CD8-positive, alpha-beta memory T cell (primary cell): ENCODE measurements at places on chromosomes 1 and 21. TPM values are rescaled to one million over a fixed set of nuclear protein-coding genes. Genes with fewer than 3 reads are reported as not detected.

SMPDL3B gene
- total RNA-seq = 0.27 TPM

- no peak overlapping the region for H3K4me3 ChIP-seq
- no peaks in the 10 kb centered on the region for H3K36me3 ChIP-seq
- DNase-seq = no peak
These were observed 20.7 kb upstream of the STMN1 start for GRCh38 chr1:25926731-25927496.

- H3K36me3 ChIP-seq = no peaks in the 10 kb centered on the region
- no peaks in the 10 kb centered on the region for H3K4me1 ChIP-seq
- H3K4me3 ChIP-seq = no peak overlapping the region
- no peak for DNase-seq
- H3K27ac ChIP-seq = no peak overlapping the region
These were observed 1.1 kb downstream of the TAS1R3 start for GRCh38 chr1:1332031-1332755.

SLC1A7 gene
- total RNA-seq = not detected

FAM177B gene
- not detected for total RNA-seq

CPLANE2 gene
- 5.2 TPM for total RNA-seq

DNA sequence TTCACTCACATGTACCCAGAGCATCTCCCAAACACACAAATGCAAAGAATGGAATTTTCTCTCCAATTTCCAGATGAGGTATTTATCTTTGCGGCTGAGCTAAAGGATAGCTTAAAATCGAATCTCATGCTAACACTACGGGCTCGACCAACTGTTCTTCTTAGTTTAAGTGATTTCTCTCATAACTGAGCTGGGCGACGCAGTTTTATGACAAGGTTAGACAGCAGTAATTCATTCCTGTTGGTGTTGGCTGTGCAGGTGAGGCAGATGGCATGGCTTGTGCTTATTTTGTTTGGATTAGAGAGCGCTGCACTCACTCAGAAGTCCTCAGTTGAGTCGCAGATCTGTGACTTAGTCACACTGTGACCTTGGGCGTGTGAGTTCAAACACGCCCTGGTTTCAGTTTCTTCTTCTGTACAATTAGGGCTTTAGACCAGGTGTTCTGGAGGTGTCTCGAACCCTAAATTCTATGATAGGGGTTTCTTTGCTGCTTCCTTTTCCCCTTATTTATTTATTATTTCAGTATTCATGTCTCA lies 41.5 kb upstream of the MRPS6 start:
- no peak overlapping the region for H3K27ac ChIP-seq
- H3K4me3 ChIP-seq = no peak overlapping the region
- H3K4me1 ChIP-seq = no peaks in the 10 kb centered on the region
- no peak for DNase-seq

LIN9 gene
- total RNA-seq = 10.7 TPM

DMBX1 gene
- not detected for total RNA-seq

ANGPTL1 gene
- total RNA-seq = not detected

GRCh38 chr1:73537400-73537799 lies 660.6 kb downstream of the LRRIQ3 start:
- no peak overlapping the region for H3K27ac ChIP-seq
- no peak overlapping the region for H3K4me3 ChIP-seq
- no peak for DNase-seq
- no peaks in the 10 kb centered on the region for H3K36me3 ChIP-seq

SERPINC1 gene
- total RNA-seq = not detected

- H3K4me1 ChIP-seq = peaks cover 12% of the 10 kb centered on the region
- H3K4me3 ChIP-seq = no peak overlapping the region
- H3K27me3 ChIP-seq = no peaks in the 10 kb centered on the region
- H3K27ac ChIP-seq = no peak overlapping the region
- no peaks in the 10 kb centered on the region for H3K36me3 ChIP-seq
These were observed 3.3 kb upstream of the GBP3 start for GRCh38 chr1:89025928-89026327.

DNA sequence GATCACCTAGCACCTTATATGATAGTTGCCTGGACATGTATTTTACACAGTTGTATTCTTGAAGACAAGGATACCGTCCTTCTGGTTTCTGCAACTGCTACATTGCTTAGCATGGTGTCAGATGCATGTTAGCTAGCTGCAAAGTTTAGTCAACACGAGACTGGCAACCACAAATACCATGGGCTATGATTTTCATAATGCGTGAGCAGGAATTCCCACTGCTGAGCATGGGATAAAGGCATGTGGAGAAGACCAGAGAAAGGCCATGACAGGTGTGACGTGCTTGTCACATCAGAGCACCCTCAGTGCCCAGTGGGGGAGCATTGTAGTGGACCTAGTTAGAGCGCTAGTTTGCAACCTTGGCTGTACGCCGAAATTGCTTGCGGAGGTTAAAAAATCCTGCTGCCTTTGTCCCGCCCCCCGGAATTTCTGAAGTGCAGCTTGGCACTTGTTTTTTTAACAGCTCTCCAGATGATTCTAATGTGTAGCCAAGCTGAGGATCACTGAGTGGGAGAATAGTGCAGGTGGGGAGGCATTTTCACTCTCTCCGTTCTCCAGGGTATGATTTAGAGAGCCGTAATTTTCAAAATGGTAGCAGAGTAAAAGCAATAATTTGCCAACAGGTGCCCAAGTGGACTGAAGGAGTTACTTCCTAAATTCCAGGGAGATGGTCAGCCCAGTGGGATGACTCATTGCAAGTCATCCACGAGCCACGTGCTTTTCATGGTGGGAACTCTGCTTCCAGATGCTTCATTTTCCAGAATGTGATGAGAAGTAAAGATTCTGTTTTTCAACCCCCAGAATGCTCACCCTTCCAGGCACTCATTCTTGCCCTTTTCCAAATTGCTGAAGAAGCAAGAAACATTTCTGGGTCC lies 81.0 kb downstream of the CNIH3 start:
- no peak overlapping the region for H3K27ac ChIP-seq
- H3K36me3 ChIP-seq = no peaks in the 10 kb centered on the region
- DNase-seq = no peak
- no peak overlapping the region for H3K4me3 ChIP-seq

ID3 gene
- total RNA-seq = 18.4 TPM

HES3 gene
- not detected for total RNA-seq

DNA sequence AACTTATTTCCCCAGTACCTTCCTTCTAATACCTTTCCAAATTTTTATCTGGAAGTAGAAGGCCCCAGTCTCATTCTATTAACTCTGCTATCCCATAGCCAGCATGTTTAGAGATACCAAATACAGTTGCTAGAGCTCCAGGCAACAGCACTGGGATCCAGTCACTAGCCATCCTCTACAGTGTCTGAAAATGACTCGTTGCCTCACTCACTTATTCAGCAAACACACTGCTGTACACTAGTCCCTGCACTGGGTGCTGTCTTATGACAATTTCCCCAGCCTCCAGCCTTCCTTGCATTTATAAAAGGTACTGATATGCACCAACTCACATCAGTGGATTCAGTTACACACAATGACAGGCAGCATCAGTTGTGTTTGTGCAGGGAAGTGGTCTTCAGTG lies 179.0 kb downstream of the DSCAM start:
- DNase-seq = no peak
- no peaks in the 10 kb centered on the region for H3K4me1 ChIP-seq
- H3K27me3 ChIP-seq = no peaks in the 10 kb centered on the region
- no peaks in the 10 kb centered on the region for H3K36me3 ChIP-seq
